ENCODE measurements at places on chromosomes 3 and 15.
A peak's percentile ranks its signal among the peaks of the same experiment; 100 is the strongest.

GRCh38 chr3:32423956-32424557 lies 32.4 kb downstream of the CMTM7 start:
- DNase-seq: no peak

DNA sequence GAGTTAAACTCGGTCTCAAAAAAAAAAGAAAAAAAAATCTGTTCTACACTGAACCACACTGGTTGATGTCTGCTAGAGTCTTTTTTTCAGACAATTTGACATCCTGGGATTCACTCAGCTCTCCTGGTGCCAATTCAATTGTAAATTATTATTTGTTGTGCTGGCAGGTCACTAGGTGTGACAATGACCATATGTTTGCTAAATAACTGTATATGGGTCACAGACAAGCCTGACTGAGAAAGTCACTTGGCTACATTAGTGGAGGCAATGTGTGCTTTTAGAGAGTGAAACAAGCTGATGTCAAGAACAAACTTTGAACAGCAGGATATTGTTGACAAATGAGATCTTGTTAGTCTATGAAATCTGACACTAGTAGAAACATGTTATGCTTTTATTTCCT lies 1379.1 kb downstream of the ZPLD1 start:
- DNase-seq: no peak

- peak; percentile 53 for DNase-seq
Measured at GRCh38 chr15:72306211-72306785, 13.7 kb downstream of the CELF6 start.

DNA sequence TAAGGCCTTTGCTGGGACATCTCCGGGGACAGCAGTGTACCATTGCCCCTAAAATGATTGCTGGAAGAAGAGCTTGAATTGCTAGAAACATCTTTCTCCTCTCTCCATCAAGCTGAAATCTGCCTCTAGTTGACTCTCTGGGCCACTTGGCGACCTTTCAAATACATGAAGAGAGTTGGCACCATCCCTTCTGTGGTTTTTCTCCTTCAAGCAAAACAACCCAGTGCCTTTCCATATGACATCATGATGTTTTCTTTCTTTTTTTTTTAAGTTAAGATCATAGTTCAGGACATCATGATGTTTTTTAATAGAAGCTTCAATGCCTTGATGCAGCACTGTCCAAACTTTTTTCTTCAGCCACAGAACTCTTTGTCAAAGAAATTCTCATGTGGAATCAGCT lies 144.0 kb upstream of the PTPRG start:
- peak; percentile 21 for DNase-seq

DNA sequence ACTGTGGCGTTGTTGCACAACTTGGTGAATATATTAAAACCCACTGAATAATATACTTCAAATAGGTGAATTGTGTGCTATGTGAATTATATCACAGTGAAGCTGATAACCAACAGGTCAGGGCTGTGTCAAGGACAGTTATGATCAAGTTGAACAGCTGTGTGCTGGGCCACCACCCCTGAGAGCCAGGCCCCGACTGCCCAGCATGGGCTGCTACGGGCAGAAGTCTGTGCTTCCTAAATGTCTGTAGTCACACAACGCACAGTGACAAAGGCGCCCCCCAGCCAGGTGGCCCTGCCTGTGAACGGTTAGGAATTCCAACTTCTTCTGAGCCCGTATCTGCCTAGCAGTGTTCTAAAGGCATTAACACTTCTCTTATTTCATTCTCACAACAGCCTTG lies 32.8 kb downstream of the TKT start:
- no peak for DNase-seq

GRCh38 chr15:101657968-101658784 lies 6.0 kb upstream of the TM2D3 start:
- no peak for DNase-seq

- DNase-seq: no peak
Measured at GRCh38 chr3:53218131-53218530, 37.7 kb downstream of the TKT start.

- no peak for DNase-seq
Measured at GRCh38 chr3:31543375-31543774, 10.7 kb downstream of the STT3B start.

- no peak for DNase-seq
Measured at GRCh38 chr15:96747291-96747690, 416.8 kb downstream of the NR2F2 start.
